ENCODE measurements at places on chromosomes 1 and 21.
A peak's percentile ranks its signal among the peaks of the same experiment; 100 is the strongest.

GRCh38 chr1:114552106-114552639 lies 29.2 kb downstream of the BCAS2 start:
- no peak for DNase-seq

DNA sequence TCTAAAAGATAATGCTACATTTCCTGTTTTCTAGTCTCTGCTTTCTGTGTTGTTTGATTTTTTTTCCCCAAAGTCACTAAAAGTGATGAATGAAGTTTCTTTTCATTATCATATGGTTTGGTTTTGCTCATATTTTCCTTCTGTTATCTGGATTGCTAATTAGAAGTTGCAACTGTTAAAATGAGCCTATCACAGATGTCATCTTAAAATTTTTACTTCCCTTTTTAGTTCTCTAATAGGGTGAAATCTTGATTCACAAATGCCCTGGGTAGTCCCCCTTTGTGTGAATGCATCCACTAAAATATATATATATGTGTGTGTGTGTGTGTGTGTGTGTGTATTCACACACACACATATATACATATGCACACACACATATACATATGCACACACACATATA lies 144.1 kb downstream of the GREM2 start:
- no peak for DNase-seq

DNA sequence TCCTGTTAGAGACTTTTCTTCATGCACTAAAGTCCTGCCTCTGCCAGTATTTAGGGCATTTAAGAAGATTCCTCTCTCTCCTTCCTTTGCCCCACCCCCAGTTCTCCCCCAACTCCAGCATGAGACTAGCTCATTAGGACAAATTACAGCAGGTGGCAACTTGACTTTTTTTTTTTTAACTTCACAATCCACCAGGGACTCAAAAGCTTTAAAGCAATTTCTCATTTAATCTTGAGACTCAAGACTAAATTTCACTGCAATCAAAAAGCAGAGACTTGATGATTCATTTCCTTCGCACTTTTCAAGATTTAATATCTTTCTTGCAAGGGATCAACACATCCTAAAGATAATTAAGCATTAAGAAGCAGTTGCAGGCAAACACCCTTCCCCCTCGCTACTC lies 74.9 kb downstream of the WLS start:
- no peak for DNase-seq

DNA sequence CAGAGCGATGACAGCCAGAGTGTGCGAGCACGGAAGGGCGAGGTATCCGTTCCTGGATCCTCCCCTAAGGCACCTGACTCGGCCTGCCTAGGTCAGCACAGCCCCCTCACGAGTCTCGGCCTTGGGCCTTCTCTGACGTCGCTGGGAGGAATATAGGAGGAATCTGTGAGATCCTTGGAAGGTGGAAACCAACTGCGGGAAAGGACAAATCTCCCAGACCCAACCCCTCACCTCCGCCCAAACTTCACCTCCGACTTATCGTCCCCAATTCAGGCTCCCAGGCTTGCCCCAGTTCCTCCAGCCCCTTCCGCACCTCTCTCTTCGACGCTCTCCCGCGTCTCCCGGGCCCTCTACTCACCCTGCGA lies 494 bp downstream of the APH1A start:
- peak; percentile 40 for DNase-seq

DNA sequence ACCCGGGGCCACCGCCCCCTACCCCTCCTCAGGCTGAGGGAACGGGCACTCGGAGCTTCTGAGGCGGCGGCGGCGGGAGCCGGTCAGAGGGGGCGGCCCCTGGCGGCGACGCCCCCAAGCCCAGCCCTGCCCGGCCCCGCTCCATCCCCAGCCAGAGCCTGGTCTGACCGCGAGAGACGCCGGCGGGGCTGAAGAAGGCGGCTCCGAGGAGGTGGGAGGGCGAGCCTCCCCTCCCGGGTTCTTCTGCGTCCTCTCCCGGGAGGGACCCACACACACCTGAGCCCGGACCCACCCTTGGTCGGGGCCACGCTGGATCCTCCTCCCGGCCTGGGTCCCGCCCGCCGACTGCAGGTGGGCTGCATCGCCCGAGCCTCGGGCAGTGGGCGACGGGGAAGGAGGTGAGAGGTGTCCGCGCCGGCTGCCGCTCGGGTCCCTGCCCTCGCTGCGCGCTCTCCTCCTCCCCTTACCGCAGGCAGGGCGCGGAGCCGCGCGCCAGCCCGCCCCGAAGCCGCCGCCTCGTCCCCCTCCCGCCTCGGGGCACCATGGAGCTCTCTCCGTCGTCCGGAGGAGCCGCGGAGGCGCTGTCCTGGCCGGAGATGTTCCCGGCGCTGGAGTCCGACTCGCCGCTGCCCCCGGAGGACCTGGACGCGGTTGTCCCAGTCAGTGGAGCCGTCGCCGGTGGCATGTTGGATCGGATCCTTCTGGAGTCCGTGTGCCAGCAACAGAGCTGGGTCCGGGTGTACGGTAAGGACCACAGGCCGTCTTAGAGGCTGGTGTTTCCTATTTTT lies at the start of gene RASAL2:
RASAL2 (plus strand) TSS at position 154 of the 788 bp plus-strand sequence; CDS start at position 543, 389 bp downstream.
- peak; percentile 79 for DNase-seq

DNA sequence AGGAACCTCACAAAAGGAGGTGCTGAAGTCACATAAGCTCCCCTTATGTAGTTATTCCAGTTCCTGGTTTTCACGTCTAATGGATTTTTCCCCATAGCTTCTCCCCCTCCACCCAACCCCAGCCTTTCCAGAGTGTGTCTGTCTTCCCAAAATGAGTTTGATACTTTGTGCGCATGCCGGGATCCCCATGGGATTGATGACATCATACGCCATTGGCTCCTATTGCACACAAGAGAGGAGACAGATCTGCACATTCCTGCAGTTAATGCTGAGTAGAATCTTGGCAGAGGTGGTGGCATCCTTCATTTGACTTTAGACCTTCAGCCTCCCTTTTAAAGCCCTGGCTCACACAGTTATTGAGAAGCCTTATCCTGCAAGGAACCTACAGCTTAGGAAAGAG lies 71.4 kb downstream of the DDR2 start:
- DNase-seq: no peak

DNA sequence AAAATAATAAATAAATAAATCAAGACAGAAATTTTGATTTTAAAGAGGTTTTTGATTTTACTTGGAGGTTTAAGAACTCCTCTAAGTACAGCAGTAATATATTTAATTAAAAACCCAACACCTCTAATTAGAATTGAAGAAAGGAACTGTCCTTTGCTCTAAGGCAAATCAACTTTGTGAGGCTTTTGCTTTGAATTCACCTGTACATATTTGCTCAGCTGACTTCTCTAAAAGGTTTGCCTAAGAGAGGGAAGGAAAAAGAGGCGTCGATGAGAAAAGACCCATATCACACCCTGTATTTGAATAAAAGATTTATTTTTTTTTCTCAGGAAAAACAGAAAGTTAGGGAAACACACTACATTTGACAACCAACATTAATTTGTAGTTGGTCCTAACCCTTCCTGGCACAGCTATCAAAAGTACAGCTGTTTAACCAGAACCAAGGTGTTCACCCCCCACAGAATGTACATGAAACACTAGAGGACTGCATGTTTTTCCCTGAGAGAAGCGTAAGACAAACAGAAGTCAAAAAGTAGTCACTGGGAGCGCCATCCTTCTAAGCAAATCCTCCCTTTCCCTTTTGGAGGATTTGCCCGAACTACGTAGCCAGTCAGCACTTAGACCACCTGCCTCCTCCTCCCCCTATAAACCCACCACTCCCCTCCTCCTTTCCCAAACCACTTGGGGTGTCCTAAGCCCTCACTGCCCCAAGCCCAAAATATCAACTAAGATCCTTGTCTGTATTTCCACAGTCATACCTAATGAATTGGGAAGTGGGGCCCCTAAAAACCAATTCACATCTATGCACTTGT lies 4.9 kb downstream of the MCL1 start:
- no peak for DNase-seq

- no peak for DNase-seq
Measured at GRCh38 chr1:150263549-150263948, 5.3 kb downstream of the APH1A start.

DNA sequence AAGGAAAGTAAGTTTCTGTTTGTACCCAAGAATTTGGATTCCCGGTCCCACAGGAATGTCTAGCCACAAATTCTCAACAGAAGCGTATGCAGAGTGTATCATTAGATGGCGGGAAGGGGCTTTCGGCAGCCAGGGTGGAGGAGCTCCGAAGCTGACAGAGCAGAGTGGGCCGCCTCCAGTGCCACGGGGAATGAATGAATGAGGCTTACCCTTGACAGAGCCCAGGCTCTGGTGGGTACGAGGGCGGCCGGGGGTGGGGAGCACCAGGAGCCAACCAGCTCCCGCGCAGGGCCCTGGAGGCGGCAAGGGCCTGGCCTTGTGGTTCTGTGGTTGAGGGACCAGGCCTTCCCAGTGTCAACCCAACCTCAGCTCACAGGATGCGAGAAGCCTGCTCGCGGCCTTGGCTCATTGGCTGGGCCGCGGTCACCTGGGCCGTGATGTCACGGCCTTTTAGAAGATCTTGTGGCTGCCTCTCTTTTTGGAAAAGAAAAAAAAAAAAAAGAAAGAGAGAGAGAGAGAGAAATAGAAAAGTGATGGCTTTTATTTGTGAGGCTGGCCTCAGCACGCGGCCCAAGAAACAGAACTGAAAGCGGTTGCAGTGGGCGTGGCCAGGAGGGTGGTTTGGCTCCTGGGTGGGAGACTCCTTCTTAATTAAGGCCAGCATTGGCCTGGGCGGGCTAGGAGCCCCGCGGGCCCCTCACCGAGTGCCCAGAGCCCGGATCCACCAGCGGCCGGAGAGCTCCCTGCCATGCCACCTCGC lies 34.9 kb upstream of the RUNX3 start:
- peak; percentile 81 for DNase-seq

- no peak for DNase-seq
Measured at GRCh38 chr1:66535853-66536252, 1.9 kb downstream of the SGIP1 start.

GRCh38 chr1:32062867-32063230 lies 9.9 kb upstream of the TMEM39B start:
- DNase-seq: no peak

- no peak for DNase-seq
Measured at GRCh38 chr21:43365611-43366426, 61.1 kb downstream of the SIK1 start.

DNA sequence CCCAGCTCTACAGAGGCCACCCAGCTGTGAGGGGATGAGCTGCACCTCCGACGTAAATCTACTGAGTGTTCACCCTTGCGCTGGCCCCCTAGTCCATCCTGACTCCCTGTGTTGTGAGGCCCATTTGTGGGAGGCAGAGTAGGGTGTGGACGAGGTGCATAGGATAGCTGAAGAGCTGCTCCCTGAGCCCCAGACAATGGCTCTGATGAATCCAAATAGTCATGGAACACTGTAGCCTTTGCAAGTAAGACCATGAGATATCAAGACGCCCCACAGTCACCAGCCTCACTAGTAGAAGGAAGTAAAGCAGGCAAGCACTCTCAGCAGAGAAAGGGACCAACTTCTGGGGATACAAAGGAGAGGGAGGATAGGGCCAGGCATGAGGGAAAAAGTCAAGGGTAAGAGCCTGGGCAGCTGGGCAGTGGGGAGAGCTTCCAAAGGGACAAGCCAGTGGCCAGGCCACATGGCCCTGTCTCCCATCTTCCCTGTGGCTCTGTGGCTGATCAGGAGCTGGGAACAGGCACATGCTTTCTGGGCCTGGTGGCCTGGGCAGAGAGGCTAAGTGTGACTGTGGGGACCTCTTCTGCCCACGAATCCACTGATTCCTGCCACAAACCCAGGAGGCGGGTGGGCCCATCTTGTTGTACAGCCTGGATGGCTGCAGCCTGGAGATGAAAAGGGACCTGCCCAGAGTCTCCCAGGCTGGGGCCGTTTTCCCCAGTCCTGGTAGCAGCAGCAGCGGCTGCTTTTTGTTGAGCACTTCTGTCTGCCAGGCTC lies 55.5 kb upstream of the EPS8L3 start:
- DNase-seq: peak; percentile 12

DNA sequence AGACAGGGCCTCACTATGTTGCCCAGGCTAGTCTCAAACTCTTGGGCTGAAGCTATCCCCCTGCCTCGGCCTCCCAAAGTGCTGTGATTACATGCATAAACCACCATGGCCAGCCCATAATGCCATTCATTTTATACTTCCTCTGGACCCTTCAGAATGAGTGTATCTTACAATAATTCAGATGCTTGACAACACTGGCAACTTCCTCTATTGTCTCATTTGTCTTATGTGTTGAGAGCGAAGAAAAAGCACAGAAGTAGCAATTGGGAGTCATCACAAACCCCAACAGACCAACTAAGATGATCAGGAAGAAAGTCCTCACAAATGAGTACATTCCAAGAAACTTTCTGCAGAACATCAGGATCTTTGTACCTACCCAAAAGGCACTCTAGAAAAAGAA lies 191.9 kb downstream of the RERE start:
- DNase-seq: no peak

- DNase-seq: no peak
Measured at GRCh38 chr1:206559672-206559995, 52.3 kb downstream of the RASSF5 start.

GRCh38 chr1:50416553-50417453 lies 6.4 kb downstream of the DMRTA2 start:
- no peak for DNase-seq

DNA sequence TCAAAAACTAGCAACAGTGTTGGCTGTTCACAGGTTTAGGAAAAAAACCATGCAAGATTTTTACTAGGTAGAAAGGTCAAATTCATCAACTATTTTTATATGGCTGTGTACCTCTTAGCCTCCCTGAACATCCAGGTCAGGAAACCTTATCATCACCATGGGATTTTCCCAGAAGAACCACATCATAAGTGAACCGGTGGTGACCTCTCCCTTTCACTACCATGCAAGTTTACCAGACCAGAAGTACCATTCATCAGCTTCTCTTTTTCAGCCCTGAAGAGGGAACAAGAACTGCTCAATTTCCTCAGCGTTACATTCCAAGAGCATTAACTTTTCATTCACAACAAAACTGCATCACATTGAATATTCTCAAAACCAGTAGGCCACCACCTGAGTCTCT lies 5.9 kb downstream of the SSBP3 start:
- DNase-seq: no peak

Data from femur (tissue), 1 donor.